ENCODE measurements at places on chromosomes 11 and 22.

- no peak for DNase-seq
These were observed 48.2 kb downstream of the NECTIN1 start for GRCh38 chr11:119680541-119681360.

GRCh38 chr11:439315-440064 lies 2.3 kb downstream of the ANO9 start:
- DNase-seq, result no peak

DNA sequence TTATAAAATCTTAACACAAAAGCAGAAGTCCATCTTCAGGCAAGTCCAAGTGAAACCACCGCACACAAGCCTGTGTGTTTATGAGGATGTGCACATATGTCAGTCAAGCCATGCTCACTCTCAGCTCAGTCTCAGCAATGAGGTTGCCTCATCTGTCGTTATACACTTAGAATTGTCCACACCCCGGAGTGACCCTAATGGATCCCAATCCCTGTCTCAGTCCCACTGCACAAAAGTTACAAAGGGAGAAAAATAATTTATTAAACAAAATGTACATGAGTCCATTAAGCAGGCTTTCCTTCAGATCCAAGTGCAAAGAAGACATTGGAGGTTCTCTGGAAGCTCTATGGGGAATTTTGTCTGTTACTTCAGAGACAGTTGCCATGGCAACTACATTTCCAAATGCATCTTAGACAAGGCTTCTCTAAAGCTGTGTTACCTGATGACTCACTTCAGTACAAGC lies 24.4 kb downstream of the OR8B12 start:
- no peak for DNase-seq

DNA sequence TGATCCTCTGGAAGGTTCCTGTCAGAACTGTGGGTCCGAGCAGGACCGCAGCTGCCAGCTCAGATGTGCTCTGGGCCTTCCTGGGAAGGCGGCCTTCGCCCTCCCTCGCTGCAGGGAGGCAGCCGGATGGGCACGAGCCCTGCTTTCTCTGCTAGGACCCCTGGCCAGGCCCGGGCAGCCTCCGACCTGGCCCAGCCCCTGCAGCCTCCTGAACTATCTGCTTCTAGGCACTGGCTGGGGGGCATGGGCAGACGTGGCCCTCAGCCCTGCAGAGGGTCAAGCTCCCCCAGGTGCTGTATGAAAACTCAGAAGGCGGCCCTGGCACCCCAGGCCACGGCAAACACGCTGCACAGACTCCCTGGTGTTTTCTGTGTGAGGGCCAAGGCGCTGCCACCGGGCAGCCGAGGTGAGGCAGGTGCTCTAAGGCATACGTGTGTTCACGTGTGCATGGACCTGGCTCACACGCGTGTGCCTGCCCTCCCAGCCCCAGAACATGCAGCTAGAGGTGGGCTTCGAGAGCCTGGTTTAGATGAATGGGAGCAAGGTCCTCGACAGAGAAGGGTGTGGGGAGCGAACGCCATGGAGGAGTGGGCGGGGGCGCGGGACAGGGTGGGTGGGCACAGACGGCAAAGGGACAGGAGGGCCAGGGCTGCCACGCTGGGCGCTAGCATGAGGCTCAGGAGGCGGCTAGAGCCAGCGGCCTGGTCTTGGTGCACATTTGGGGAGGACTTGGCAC lies 4.3 kb downstream of the LRFN4 start:
- DNase-seq, result no peak

GRCh38 chr11:74570266-74571061 lies 21.9 kb upstream of the POLD3 start:
- DNase-seq, result peak; percentile 37

GRCh38 chr11:19281041-19281440 lies 40.3 kb upstream of the E2F8 start:
- no peak for DNase-seq

- no peak for DNase-seq
These were observed 44.9 kb upstream of the FADD start for GRCh38 chr11:70158201-70158600.

DNA sequence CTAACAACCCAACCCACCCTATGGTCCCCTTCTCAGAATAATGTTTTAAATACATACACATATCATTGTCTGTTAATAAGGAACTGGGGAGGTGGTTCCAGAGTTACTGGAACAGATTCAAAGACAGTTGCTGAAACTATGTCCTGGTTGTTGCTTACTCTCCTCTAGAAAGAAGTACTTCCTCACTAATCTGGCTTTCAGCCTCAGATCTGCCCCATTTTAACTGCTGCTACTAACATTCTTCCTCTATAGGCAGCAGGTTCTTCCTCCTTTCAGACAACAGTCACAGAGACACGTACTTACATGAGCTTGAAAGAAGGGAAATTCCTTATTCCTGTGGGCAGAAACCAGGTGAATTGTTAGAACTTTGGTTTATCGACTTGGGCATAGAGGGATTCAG lies 8.1 kb upstream of the NEU3 start:
- DNase-seq, result no peak

DNA sequence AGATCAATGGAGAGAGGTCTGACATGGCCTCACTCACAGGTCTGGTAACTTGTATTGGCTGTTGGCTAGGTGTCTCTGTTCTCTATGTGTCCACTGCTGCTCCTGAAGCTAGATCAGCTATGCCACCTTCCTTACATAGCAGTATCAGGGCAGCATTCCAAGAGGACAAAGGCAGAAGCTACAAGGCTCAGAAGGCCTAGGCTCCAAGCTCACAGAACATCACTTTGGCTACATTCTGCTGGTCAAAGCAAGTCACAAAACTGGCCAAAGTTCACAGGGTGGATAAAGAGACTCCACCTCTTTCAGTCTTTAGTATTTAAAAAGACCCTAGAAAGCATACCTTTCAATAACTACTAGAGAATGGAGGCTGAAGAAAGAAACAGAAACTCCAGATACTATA lies 4.1 kb downstream of the SLC5A12 start:
- DNase-seq, result no peak

- no peak for DNase-seq
These were observed 6.0 kb downstream of the CBX6 start for GRCh38 chr22:38866024-38866398.

DNA sequence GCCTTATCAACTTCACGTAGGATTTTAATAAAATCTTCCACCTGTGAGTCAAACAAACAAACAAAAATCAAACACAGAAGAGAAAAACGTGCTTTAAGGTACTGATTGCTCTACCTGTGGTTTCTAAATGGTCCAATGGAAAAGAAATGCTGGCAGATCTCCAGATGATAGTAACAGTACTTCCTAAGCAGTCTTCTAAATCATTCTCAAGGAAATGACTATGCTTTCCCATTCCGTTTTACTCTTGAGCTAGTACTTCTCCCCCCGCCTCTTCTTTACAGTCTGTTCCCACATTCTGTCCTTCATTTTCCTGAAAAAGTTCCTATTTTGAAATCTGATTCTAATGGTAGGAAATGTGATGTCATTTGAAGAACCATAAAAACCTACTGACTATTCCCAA lies 25.4 kb downstream of the SAAL1 start:
- no peak for DNase-seq

- no peak for DNase-seq
These were observed 81.7 kb upstream of the SHISAL1 start for GRCh38 chr22:44394246-44395117.

- no peak for DNase-seq
These were observed 77.7 kb downstream of the PTPRJ start for GRCh38 chr11:48058064-48058463.

- DNase-seq, result no peak
These were observed 13.7 kb downstream of the PDHX start for GRCh38 chr11:34929794-34930763.

GRCh38 chr11:40140560-40140959 lies 1318.9 kb downstream of the LRRC4C start:
- DNase-seq, result no peak

DNA sequence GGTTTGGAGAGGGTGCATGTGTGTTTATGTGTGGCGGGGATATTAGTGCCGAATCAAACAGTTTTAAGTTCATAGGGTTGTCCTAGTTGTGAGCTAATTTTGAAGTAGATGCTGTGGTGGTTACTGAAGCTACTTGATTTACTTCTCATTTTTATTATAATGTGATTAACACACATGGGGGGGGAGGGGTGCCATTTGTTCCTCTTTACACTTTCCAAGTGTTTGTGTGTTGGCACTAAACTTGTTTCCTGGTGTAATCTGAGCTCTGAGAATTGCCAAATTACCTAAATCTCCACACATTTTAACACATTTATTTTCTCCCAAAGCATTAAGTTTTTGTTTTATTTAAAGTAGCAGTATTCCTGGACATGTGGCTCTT lies 60.1 kb downstream of the ZNRF3 start:
- DNase-seq, result no peak

DNA sequence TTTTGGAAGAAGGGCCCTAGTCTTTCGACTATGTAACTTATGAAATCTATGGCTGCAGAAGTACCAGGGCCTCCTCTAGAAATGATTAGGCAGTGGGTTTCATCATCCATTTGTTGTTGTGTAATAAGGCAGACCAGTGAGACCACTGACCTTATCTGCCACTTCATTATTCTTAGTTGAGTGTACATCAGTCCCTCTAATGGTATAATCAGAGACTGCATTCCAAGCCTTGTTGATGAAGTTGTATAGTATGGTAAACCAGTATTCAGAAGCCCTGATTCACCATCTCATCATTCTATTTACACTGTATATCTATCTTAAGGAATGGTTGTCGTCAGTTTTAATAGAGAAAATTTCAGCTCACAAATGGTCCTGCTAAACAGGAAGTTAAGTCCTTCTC lies 32.2 kb upstream of the GRIA4 start:
- DNase-seq, result no peak

DNA sequence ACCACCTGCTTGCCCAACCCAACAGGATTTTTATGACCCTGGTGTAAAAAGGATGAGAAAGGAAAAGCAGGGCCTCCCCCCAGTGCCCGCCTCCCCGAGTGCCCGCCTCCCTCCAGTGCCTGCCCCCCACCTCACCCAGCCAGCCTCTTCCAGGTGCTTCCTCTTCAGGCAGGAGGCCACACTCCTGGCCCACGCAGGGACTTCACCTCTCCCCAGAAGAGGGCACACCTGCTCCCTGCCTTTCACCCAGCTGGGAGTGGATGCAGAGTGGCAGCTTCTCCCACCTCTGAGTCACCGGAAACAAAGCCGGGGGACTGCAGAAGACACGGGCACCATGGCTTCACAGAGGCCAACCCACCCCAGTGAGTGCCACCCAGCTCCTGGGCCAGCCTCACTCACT lies 16.1 kb downstream of the CPT1A start:
- DNase-seq, result no peak

DNA sequence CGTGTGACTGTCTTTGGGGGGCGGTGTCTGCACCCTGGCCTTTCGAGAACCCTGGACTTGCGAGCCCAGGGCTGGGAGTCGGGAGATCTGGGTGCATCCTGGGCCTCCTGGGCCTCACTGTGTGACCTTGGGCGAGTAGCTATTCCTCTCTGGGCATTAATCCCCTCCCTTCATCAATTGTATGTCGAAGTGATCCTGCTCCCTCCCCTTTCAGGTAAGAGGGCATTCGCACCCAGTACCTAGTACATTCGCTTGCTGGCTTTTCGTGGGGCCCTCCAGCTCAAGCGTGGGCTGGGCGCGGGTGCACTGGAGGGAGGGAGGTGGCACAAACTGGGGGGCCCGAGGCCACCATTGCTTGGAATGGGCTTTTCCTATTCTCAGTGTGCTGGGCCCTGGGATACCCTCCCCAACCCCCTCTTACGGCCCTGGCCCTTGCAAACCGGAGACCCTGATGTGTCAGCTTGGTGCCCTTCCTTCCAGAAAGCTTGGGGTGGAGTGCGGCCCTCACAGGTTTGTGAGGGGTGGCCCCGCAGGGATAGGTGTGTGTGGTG lies 530 bp downstream of the USP35 start:
- no peak for DNase-seq

- DNase-seq, result peak; percentile 23
These were observed 591.2 kb downstream of the OPCML start for GRCh38 chr11:132941024-132941646.

GRCh38 chr11:113141010-113141409 lies 173.4 kb upstream of the TTC12 start:
- no peak for DNase-seq

DNA sequence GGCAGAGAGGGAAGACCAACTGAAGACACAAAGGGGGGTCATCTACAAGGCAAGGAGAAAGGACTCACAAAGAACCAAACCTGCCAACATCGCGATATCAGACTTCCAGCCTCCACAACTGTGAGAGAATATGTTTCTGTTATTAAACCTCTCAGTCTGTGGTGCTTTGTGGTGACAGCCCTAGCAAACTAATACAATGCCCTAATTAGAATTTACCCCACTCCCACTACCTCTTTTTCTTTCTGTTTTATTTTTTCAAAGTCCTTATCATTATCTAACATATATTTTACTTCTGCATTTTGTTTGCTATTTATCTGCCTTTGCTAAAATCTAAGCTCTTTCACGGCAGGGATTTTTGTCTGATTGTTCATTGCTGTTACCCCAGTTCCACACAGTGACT lies 2.5 kb upstream of the OR52D1 start:
- DNase-seq, result no peak

DNA sequence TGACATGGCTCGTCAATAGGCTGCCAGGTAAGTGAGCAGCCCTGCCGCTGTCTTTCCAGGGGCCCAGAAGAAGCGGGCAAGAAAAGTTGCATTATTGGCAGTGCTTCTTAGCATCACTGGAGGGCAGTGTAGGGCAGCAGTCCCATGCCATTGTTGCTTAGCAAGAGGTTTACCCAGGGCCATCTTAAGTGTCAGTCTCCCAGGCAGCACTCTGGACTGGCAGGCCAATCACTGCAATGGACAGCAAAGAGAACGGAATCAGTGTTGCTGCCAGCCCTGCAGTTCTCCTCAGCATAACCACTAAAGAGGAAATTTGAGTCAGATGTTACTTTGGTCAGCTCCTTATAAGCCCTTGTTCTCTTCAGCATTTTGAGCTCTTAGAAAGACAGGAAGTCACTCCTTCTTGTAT lies 13.4 kb upstream of the GRK2 start:
- no peak for DNase-seq

DNA sequence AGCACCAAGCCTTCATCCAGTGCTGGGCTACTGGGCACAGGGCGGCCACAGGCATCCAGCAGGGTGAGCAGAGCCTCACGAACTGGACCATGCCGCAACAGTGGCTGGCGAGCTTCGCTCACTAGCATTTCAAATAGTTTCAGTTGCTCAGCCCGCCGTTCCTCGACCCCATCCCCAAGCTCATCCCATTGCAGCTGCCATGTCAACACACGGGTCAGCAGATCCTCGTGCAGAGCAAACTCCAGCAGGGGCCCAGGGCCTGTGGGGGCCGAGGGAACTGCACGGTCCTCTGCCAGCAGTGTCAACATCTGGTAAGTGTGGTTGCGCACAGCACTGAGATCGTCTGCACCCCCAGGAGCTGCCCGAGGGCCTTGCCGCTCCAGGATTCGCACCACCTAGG lies 10.6 kb downstream of the FHIP1B start:
- no peak for DNase-seq

DNA sequence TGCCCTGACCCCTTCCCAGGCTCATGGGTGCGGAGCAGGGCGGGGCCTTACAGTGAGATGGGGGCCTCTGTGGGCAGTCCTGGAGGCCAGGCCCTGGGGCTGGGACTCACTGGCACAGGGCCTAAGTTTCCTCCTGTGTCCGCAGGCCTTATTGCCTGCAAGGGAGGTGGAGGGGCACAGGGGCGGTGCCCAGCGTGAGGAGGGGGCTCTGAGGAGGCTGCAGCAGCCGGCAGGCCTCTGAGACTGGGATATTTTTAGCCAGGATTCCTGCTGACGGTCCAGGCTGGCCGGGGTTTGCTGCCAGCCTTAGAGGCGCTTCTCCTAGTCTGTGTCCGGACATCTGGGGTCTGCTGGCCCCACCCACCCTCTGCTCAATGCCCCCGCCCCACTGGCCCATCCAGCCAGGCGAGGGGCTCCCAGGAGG lies 5.7 kb upstream of the RTN4R start:
- DNase-seq, result no peak

All from neuronal stem cell (in vitro differentiated cells).